ENCODE measurements at places on chromosomes 2 and 18.

DNA sequence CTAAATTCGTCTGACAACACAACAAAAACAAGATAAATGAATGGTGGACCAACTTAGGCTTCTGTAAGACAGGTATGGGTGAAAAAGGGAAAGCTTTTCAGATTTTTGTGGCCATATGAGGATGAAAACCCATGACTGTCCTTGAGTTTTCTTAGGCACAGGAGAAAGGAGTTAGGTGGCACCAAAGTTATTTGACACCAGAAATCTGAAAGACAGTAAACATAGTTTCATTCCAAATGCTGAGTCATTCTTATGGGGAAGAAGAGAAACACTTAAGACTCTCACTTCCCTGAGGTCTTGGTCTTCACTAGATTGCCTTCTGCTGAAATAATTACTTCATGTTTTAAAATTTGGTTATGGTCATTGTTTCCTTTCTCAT is 5.2 kb upstream of the GPD2 start:
- no peak for DNase-seq

- no peak for DNase-seq
Observed at GRCh38 chr2:201631041-201631440, 12.3 kb downstream of the TMEM237 start.

DNA sequence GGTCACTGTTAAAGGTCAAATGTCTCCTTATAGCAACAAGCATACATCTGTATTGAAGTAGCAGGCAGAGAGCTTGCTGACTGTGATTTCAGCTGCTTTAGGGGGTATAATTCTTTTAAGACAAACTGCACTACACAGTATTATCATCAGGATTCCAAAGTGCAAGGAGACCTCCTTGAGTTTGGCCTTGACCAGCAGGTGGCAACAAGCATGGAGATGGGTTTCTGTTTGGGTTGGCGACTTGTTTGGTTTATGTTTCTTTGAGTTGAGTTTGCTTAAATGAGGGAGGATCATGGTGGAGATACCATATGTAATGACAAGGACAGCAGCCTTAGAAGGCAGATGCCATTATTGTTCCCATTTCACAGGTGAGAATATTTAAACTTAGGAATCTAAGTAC is 681.0 kb upstream of the ID2 start:
- DNase-seq: no peak

DNA sequence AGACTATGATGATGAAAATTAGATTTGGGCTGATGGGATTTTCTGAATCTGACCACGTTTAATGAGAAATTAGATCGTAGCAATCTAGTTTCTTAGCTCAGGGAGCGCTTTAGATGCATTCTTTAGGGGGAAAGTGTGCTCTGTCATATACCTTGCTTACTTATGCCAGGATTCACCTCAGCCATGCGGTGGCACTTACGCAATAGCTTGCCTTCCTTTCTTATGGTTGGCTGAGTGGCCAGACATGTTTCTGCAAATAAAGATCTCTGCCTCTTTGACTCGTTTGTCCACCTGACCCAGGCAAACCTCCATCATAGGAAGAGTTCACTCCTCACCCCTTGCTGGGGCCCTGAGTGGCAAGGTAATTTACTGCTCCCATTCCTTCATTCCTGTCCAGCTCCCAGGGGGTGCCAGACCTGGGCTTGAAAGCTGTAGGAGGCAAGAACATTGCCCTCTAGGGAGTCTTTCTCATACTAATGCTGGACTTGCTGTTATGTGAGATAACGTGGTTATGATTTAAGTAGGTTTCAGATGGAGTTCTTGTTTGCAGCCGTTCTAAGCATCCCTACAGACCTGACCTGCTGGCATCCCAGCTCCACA is 57.1 kb downstream of the FBLN7 start:
- no peak for DNase-seq

GRCh38 chr2:44326548-44327264 is 34.6 kb downstream of the PREPL start:
- DNase-seq: no peak

DNA sequence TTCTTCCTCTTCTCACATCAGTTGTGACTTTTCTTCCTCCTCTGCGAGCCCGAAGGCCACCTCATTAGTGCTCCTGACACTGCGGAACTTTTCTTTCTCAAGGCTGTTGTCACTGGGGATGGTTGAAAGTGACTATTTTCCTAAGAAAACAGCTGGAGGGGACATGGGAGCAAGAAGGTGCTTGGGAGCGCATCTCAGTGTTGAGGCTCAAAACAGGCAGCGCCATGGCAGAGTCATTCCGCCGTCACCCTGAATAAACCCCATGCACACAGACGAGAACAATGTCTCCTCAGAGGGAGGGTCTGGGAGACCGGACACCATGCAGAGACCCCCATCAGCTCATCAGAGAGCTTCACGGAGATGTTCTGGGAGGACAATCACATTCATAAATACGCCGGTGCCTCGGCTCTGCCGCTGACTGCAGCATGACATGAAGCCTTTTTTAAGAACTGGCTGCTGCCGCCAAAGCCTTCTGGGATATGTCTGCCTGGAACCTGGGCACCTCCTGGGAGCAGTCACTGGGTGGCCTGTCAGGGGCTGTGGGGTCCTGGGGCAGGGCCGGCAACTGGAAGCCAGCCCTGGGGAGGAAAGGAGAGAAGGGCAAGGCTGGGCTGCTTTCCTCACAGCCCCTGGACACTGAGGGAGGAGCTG is 19.2 kb downstream of the ATOH8 start:
- no peak for DNase-seq

- DNase-seq: no peak
Observed at GRCh38 chr2:715854-716560, 38.8 kb upstream of the TMEM18 start.

GRCh38 chr2:11279398-11279797 is 65.0 kb downstream of the ROCK2 start:
- DNase-seq: no peak

DNA sequence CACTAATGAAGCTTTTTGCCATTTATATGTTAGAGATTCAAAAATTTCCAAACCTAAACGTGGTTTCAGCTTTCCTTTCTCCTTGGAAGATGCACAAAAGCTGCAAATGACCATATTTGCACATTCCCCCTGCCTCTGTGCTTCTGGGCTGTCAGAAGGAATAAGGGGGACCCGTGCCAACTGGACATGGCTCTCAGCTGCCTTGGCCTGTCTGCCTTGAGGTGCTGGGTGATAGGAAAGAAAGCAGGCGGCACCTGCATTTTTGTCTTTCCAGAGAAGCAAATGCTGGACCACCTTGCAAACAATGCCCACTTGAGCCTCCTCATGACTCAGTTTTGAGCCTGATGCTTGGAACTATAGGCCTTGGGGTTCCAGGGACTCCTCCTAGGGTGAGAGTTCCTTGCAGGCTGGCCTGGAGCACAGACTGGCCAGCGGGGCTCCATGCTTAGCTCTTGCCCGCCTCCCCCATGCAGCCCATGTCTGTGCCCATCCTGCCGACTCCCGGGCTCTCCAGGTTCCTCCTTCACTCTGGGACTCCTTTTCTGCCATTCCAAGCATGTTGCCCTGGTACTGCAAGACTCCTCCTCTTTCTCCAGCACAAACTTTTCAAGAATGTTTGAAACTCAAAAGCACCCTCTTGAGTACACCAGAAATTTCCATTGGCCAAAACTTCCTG is 109.0 kb upstream of the EPAS1 start:
- DNase-seq: no peak

DNA sequence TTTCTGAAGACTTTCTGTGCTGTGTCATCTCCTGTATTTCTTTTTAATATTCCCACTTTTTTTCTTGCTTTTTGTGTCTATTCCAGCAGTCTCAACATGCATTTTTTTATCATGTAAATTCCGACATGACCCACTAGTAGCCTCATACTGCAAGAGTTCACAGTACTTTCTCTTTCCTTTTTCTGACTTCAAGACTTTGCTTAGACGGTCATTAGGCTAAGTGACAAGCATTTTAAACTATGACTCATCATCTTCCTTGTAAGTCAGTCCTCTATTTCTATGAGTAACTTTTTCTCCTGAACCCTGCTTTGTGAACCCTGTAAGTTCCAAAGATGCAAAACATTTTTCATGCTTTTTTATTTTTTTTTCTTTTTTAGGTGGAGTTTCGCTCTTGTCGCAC is 381.2 kb downstream of the TXNL1 start:
- DNase-seq: no peak

GRCh38 chr2:204000446-204000845 is 63.9 kb downstream of the ICOS start:
- no peak for DNase-seq

- no peak for DNase-seq
Observed at GRCh38 chr18:22846088-22846683, 86.9 kb upstream of the RBBP8 start.

GRCh38 chr2:153935511-153935910 is 63.8 kb downstream of the GALNT13 start:
- DNase-seq: no peak

DNA sequence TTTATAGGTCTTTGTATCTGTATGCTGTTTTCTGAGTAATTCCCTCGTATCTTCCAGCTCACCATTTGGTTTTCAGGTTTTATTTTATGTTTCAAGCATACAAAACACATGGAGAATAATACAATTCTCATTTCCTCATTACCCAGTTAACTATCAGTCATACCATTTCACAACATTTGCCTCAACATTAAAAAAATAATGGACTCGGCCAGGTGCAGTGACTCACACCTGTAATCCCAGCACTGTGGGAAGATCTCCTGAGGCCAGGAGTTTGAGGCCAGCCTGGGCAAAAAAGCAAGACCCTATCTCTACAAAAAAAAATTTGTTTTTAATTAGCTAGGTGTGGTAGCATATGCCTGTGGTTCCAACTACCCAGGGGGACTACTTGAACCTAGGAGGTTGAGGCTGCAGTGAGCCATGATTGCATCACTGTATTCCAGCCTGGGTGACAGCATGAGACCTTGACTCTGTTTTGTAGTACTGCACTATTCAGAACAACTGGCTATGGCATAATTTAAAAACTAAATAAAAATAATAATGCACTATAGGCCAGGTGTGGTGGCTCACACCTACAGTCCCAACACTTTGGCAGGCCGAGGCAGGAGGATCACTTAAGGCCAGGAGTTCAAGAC is 20.3 kb downstream of the NPC1 start:
- no peak for DNase-seq

GRCh38 chr18:46723856-46724415 is 32.9 kb downstream of the ST8SIA5 start:
- DNase-seq: no peak

DNA sequence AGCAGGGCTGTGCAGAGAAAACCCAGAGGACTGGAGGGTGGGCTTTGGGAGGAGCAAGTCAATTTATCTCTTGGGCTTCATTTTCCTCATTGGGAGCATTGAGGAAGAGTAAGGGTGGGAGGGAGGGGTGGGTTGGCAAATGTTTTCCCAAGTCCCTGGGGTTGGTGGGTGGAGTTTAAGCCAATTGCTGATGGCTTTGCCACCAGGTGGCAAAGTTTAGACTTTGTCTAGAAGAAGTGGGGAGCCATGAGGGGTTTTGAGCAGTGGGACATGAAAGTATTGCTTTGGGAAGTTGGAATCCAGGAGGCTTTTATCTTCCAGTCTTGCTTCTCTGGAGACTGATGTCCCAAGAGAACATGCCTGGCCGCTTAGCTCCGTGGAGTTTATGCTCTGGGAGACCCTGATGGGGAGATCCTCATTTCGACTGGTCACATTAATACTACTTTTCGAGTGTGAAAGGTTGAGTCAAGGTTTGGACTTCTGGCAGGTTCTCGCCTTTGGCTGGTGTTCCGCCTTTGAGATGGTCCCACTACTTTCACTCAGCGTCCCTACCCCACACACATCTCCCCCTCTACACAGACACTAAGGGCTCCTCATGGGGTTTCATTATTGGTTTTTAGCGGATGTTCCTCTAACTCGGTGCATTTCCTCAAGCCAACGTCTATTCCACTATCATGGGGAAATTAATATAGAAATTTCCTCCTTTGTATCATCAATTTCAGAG is 126.7 kb downstream of the PRKCE start:
- DNase-seq: no peak

DNA sequence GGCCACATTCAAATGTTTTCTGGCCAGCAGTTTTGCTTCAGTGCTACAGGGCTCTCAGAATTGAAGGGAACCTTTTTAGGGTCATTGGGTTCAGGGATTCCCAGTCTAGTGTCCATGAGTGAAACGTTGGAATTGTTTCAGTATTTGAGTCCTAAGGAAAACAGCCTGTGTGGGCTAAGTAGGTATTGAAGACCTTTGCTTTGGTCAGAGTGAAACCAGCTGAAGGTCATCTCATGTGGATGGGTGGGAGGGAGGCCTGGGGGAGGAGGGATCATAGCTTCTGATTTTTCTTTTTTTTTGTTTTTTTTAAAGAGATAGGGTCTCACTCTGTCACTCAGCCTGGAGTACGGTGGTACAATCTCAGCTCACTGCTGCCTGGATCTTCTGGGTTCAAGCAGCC is 20.2 kb downstream of the B3GNT2 start:
- DNase-seq: no peak
